ENCODE measurements at places on chromosomes 5 and 9.

GRCh38 chr5:72300590-72301339 lies 19.3 kb downstream of the MRPS27 start:
- no peak for DNase-seq

DNA sequence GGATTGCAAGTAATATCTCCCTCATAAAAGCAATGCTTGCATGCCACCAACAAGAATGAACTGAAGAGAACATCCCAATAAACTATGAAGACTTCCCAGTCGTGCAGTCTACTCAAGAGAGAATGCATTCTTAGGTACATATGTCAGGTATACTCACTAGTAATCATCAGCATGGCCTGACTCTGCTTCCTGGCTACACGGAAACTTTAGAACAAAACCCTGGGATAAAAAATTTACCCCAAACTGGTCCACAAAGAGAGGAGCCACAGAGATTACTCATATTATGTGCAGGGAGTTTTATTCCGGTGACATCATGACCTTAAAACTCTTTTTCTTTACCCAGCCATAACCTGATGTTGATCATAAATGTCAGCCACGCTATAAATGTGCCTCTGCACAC lies 57.5 kb upstream of the PAPPA start:
- peak; percentile 34 for DNase-seq

DNA sequence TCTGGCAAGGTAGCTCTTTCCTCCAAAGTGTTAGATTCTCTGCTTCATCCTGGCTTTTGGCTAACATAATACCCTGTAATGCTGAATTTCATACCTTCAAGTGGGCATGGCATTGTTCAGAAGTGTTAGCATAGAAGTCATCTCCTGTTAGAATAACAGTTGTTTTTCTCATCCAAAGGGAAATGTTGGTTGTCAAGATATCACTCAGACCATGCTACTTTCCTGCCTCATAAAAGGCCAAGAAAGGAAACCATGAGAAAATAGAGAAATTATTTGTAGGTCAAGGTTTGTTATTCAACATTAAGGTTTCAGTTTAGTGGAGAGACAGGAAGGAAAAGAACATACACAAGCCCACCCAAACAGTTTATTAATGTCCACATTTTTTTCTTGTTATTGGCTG lies 472.5 kb downstream of the ARHGEF28 start:
- no peak for DNase-seq

GRCh38 chr5:101915554-101915953 lies 380.5 kb downstream of the SLCO4C1 start:
- peak; percentile 13 for DNase-seq

DNA sequence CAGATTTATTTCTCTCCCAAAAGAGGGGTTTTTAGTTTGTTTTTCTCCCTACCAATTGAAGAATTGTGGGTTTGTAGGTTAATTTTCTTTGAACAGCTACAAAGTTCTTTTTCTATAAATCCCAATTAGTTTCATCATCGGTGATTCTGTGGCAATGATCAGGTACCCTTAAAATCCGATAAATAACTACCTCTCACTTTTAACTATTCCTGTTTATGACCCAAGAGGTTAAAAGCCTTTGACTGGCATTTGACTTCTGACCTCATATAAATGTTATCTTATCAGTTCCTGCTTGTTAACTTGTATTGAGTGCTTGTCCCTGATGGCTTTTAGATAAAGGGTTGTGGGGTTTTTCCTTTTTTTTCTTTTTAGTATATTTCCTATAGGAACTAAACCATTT lies 124.4 kb upstream of the TMEM161B start:
- no peak for DNase-seq

GRCh38 chr5:42720251-42720650 lies 36.4 kb upstream of the CCDC152 start:
- DNase-seq = no peak

DNA sequence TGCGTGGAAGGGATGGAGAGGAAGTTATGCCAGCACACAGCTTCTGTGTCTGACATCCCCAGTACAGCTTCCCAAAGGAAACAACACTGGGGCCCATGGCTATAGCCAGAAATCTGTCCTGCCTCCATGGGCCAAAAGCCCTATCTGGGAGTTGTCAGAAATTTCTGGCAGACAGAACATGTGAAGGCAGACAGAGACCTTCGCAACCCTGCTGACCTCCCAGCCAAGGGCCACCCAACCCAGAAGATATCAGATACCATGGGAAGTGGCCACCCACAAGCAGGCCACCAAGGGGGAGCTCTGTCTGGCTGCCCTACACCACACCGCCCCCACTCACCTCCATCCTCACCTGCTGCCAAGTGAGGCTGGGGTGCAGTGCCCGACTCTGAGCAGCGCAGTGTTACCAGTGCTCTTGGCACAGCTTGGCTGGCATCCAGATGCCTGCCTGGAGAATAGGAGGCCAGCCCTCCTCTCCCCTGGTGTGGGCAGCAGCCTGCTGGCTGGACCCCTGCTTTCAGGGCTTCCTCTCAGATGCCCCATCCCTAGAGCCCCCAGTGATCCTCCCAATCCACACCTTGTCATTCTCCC lies 61.6 kb upstream of the NEURL1B start:
- no peak for DNase-seq

DNA sequence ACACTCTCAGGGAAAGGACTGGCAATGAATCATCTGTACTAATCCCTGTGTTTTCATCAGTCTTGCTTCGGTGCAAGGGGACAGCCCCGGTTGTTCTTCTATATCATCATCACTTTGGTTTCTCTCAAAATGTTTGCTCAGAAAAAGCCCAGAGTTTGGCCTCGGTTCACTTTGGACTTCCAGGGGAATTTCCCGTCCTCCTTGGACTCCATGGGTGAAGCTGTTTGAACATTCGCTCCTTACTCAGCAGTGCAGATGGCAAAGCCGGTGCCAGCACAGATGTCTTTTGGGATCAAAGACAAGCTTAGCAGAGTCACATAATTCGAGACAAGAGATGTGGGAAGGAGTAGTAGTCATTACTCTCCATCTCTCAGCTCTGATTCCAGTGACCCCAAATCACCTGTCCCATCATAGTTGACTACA lies 69.8 kb upstream of the TNFSF8 start:
- no peak for DNase-seq
